Osteocyte (in vitro differentiated cells): ENCODE measurements at places on chromosomes 2 and 18. TPM values are rescaled to one million over a fixed set of nuclear protein-coding genes. Genes with fewer than 3 reads are reported as not detected.

The IHH gene
- total RNA-seq, result 0.18 TPM in 1 of 2 replicates, not detected in the other

DNA sequence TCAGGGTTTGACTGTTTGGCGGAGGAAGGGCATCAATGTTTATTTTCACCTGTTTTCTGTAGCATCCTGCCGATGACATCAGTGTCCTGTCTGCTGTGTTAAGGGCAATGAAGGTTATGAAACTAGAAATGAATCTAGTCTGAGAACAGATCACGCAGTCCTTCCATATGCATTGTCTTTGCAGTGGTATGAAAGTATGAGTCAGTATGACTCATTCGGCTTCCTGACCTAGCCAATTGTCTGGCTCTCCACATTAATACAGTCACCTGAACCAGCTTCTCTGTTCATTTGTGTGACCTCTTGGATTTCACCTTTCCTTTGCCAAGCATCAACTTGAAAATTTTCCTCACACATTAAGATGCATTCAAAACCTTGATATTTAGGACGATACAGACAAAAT is 353.8 kb downstream of the RND3 start:
- no peak for DNase-seq
- no peak overlapping the region for H3K4me3 ChIP-seq
- no peak overlapping the region for H3K27ac ChIP-seq
- no peaks in the 10 kb centered on the region for H3K27me3 ChIP-seq
- peaks cover 40% of the 10 kb centered on the region for H3K4me1 ChIP-seq

DNA sequence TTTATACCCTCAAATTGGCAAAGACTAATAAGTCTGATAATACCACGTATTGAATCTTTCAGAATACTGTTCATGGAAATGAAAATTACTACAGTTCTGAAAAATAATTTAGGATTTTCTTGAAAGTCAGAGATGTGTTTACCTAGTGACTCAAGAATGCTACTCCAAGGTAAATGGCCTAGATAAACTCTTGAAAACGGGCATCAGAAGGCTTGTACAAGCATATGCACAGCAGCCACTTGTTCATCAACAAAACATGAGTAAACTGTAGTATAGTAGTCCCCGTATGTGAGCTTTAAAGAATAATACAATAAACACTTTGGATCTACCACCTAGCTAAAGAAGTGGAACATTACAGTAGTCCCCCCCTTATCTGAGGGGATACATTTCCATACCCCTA is 157.5 kb downstream of the THADA start:
- H3K27me3 ChIP-seq, result no peaks in the 10 kb centered on the region
- DNase-seq, result no peak
- H3K4me1 ChIP-seq, result peaks cover 2% of the 10 kb centered on the region

DNA sequence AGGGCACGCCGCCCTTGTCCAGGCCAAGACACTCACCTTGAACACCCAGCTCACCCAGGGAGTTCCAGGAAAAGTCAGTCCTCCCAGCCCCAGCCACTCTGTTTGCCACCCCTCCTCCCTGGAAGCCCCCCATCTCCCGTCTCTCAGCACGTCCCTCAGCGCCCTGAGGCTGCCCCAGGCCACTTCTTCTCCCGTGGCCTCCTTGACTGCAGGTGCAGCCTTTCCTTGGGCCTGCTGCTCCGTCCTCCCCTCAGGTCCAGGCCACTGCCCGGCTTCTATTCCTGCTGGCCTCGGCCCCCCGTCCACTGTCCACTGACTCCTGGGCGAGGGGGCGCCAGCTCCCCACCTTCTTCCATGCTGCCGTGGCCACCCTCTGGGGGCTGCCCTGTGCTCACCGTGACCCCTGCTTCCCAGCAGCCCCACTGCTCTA is 239.1 kb downstream of the HDAC4 start:
- no peaks in the 10 kb centered on the region for H3K4me1 ChIP-seq
- H3K27ac ChIP-seq, result no peak overlapping the region
- H3K4me3 ChIP-seq, result no peak overlapping the region
- peaks cover 2% of the 10 kb centered on the region for H3K36me3 ChIP-seq

GRCh38 chr18:27428120-27428519 is 243.0 kb upstream of the CHST9 start:
- peaks cover 9% of the 10 kb centered on the region for H3K27me3 ChIP-seq
- H3K4me3 ChIP-seq, result no peak overlapping the region
- DNase-seq, result no peak
- no peaks in the 10 kb centered on the region for H3K36me3 ChIP-seq
- H3K4me1 ChIP-seq, result no peaks in the 10 kb centered on the region

GRCh38 chr2:233980955-233981561 is 63.9 kb downstream of the TRPM8 start:
- H3K27me3 ChIP-seq, result no peaks in the 10 kb centered on the region
- no peak overlapping the region for H3K4me3 ChIP-seq
- no peak overlapping the region for H3K27ac ChIP-seq
- no peak for DNase-seq
- H3K4me1 ChIP-seq, result peaks cover 25% of the 10 kb centered on the region
- H3K36me3 ChIP-seq, result no peaks in the 10 kb centered on the region
